KBM-7 (cell line): ENCODE measurements at places on chromosomes 1 and 21.

DNA sequence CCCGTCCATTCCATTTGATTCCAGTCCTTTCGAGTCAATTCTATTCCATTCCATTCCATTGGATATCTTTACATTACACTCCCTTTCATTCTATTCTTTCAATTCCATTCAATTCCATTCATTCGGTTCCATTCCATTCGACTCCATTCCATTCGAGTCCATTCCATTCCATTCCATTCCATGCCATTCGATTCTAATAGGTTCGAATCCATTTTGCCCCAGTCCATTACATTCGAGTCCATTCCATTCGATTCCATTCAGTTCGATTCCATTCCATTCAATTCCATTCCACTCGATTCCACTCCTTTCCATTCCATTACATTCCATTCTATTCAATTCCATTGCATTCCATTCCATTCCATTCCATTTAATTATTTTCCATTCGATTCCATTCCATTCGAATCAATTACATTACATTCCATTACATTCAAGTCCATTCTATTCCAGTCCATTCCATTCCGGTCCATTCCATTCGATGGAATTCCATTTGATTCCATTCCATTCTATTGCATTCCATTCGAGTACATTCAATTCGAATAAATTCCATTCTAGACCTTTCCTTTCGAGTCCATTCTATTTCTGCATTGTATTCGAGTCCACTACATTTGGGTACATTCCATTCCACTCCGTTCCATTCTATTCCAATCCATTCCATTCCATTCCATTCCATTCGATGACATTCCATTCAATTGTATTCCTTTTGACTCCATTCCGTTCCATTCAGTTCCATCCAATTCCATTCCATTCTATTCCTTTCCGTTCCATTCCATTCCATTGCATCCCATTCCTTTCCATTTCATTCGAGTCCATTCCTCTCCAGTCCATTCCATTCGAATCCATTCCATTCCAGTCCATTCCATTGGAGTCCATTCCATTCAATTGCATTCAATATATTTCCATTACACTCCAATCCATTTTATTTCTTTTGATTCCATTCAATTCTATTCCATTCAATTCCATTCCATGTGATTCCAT lies 2604.8 kb upstream of the TPTE start:
- DNase-seq = no peak

DNA sequence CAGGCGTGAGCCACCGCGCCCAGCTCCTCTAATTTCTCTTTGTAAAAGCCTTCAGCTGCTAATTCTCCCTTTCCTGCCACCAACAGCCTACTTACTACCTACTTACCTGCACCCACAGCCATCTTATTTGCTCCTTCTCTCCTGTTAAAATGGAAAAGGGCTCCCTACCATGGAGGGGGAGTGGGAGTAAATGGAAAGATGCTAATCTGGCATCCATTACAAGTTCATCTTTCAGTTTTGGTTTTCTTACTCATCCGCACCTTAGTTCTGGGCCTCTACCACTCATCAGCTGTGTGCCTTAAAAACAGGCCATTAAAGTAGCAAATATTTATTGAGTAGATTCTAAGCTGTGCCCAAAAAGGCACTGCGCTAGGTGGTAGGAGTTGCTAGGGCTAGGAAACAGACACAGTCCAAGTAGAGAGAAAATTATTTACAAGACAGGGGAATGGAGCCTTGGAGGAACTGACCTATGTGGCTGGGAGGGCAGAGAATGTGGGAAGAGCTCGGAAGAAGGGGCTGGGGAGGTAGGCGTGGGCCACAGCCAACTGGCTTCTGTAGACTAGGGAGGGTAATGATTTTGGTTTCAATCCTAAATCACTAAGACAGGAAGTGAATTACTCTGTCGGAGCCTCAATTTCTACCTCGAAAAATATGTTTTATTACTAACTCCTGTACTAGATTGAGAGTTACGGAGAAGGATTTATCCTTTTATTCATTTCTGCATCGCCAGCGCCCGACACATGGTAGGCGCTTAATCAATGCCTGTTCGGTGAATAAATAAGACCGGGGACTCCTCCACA lies 685 bp upstream of the DDI2 start:
- DNase-seq = no peak

- DNase-seq = peak; percentile 71
Observed at GRCh38 chr1:93437976-93438605, 9.8 kb upstream of the FNBP1L start.

DNA sequence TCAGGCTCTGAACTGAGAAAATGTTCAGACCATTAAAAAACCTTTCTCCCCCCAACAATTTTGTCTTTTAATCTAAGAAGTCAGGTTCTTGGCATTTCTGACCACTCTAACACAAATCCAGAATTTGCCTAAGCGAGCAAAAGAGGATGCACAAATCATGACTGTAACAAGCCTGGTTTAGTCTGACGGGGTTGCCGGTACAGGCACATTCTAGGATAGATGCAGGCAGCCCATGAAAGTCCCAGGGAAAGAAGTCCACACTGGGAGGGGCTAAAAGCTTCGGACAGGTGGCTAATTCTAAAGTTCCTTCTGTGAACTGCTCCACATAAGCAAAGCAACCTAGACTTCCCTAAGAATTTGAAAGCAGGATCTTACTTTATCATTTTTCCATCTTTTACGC lies 48.0 kb upstream of the KCNE1 start:
- DNase-seq = no peak

DNA sequence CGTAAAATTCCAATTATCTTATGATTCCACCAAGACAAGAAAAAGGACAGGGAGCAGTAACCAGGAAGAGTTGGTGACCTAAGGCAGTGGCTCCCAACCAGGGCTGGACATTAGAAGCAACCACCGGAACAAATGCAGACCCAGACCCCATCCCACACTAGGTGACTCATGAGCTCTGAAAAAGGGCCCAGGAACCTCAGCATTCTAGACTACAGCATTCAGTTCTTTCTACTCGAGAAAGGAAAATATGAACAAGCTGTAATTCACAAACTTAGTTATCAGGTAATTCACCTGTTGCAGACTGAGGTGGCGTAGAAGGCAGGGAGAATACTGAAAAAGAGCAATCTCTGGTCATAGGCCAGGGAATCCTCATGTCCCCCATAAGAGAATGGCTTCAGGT lies 138.4 kb upstream of the KRTAP19-8 start:
- DNase-seq = no peak

DNA sequence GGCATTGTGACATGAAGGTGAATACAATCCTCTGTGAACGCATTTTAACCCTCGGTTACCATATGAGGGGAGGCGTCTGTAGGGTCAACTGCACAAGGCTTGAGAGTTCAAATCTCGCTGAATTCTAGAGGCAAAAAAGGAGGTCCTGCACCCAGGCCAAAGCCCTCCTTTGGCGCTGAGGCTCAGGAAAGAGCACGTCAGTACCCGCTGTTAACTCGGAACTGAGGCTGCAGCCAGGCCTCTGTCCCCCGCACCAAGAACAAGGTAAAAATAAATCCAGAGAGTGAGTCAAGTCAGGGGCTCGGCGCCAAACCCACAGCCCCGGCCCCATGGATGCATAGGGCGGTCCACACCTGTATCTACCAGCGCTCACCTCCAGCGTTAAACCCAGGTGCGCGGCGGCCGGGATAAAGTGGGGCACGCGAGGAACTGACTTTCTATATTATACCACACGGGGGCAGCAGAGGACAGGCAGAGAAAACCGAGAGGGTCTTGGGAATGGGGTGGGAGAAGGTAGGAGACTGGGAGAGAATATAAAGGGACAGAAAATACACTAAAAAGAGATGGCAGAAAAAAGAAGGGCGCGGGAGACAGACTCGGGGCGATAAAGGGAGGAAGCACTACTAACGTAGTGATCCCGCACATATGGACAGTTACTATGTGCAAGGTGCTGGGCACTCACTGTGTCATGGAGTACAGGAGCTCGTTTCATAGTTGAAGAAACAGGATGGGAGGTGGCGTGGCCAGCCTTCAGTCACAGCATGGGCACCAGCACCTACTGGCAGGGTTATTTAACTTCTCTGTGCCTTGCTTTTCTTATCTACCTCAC lies 54.9 kb downstream of the DMRTA2 start:
- DNase-seq = peak; percentile 60

GRCh38 chr1:186404454-186405051 lies 28.9 kb downstream of the ODR4 start:
- peak; percentile 62 for DNase-seq

DNA sequence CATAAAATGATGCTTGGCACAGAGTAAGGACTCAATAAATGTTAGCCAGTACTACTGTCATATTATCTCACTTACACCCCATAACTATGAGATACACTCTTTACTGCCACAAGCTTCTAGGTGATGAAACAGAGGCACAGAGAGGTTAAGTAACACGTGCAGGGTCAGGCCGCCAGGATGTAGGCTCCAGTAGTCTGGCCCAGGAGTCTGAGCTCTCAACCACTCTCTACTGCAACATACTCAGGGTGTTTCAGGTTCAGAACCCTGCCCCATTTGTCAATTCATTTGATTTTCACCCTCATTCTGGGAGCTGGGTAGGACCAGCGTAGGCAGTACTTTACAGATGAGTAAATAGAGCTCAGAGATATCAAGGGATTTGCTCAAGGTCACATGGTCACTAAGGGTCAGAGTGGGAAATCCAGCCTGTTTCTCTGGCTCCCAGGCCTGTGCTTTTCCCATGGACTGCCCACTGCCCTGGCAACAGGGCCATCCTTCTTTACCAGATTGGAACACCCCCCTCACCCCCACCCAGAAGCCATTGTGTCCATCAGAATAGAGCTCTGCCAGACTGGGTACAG lies 21.2 kb downstream of the IQGAP3 start:
- no peak for DNase-seq

DNA sequence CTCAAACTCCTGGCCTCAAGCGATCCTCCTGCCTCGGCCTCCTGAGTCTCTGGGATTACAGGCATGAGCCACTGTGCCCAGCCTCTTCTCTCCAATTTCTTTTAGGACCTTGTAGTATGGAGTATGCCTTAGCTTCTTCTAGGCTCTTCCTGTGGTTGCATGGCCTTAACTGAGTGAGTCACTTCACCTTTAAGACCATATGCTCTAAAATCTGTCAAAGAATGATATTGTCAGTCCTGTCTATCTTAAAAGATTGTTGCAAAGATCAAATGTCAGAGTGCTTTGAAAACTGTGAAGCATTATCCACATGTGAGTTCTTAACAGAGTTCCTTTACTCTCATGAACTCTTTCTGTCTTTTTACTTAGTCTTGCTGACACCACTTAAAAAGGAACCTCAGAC lies 37.2 kb downstream of the ATP2B4 start:
- DNase-seq = no peak
